ENCODE measurements at places on chromosomes 11 and 22.

DNA sequence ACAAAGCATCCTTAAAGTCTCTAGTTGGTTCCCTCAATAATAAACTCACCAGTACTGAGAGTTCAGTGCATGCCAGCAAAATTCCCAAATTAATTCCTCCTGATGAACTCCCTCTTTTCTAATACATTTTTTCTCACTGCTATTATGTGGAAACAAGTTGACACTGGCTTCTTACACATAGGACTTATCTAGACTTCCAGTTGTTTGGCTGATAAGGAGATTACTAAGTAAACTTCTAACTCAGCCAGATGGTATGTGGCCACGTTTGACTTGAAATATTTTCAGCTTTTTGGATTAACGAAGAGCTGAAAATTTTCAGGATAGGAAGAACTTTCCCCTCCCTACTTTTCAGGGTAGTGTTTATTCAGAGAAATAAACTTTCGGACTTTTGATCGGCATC is 1154.2 kb upstream of the TENM4 start:
- DNase-seq = peak; percentile 31

GRCh38 chr11:16032974-16033373 is 323.4 kb downstream of the SOX6 start:
- no peak for DNase-seq

DNA sequence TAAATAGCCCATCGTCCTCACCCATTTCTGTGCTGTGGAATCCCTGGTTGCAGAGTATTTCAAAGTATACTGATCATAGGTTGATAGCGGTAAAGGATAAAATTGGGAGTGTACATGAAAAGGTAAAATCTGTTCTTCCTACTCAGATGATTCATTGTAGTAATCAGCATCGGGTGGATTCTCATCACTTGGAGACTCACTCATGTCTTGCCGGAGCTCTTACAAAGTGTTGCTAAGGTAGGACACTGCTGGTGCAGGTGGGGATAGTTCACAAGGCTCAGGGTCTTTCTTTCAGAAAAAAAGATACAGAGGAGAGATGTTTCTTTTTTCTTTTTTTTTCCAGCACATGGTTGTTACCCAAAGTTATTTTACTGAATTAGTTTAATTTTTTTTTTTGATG is 84.8 kb downstream of the MTNR1B start:
- DNase-seq = peak; percentile 12

DNA sequence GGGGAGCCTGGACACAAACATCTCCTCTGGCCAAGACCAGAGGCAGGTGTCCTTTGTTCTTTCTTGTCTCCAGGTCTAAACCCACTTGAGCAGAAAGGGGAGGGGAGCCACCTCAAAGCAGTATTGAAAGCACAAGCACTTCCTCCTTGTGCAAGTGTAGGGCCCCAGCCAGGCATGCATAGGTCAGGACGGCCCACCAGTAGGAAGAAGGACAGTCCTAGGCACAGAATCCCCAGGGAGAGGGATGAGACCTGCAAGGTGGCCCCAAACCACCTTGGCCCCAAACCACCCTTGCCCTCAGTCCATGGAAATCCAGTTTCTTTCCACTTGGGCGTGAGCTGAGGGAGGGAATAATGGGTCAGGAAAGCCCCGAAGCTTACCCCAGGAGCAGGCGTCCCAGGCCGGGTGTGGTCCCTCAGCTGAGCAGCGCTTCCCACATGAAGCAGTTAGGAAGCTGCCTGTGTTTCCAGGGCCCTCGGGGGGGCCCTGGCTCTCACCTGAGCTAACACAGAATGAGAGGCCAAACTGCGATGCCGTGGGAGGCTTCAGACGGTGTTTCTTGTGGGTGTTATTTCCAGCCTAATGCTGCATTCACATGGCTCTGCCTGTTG is 20.4 kb upstream of the IGSF9B start:
- DNase-seq = no peak

DNA sequence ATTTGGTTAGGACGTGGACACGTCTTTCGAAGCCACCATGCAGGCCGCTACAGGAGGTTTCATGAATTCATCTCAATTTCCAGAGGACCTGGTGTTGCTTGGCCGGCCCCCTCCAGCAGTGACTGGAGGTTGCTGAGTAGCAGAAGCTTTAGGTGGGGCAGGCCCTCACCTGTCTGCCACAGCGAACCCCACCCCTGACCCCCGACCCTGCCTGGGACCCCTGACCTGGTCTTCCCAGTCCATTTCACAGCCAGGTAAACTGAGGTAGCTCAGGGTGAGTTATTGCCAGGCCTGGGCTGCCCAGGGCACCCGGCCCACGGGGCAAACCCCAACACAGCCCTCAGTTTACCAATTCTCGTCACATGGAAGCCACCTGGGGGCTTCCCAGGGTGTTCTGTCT is 39.1 kb upstream of the SMIM38 start:
- DNase-seq = no peak

- no peak for DNase-seq
These were observed 20.3 kb downstream of the FAM118B start for GRCh38 chr11:126231725-126232459.

- peak; percentile 33 for DNase-seq
These were observed 1.1 kb downstream of the UBASH3B start for GRCh38 chr11:122656631-122657101.

- peak; percentile 59 for DNase-seq
These were observed 2.1 kb downstream of the PNPLA3 start for GRCh38 chr22:43925433-43926348.

- DNase-seq = no peak
These were observed 47.2 kb upstream of the BLID start for GRCh38 chr11:122163053-122163819.

DNA sequence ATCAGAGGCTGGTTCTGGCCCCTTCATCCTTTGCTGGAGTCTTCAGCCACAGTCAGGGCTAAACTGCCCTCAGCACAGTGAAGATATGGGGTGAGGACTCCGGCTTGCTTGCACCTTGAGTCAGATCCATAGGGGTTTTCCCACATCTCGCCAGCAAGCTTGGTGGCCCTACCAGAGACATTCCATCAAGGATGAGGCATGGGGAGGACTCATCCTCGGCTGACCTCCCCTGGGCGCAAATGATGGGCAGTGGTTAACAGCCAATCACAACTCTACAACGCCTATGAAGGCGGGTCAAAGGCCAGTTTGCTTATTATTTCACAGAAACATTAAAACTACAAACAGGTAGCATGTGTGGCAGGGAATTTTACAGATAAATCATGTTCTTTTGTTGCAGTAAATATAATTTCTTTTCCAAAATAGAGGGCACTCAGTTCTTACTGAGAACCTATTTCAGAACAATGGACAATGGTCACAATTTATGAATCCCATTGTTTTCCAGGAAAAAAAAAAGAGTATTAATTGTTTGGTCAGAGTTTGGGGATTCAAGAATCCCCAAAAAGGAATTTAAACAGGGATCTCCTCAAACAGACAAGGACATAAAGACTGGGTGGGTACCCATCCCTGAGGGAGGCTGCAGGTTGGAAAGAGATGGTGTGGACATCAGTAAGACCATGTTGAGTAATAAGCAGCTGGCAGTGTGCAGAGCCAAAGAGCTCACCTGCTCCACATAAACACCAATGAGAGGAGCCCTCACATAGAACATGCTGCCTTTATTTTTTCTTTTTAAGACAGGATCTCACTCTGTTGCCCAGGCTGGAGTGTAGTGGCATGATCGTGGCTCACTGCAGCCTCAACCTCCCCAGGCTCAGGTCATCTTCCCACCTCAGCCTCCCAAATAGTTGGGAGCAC is 14.8 kb downstream of the PLAAT3 start:
- peak; percentile 67 for DNase-seq

- DNase-seq = no peak
These were observed 9.9 kb downstream of the TESMIN start for GRCh38 chr11:68741463-68741862.

GRCh38 chr11:126090452-126090851 is 27.8 kb upstream of the CDON start:
- DNase-seq = no peak

- peak; percentile 26 for DNase-seq
These were observed 66.9 kb downstream of the RBFOX2 start for GRCh38 chr22:35961480-35962295.

- DNase-seq = no peak
These were observed 16.5 kb upstream of the DGCR8 start for GRCh38 chr22:20063271-20064139.

GRCh38 chr11:18704045-18704645 is 5.6 kb downstream of the TMEM86A start:
- no peak for DNase-seq

DNA sequence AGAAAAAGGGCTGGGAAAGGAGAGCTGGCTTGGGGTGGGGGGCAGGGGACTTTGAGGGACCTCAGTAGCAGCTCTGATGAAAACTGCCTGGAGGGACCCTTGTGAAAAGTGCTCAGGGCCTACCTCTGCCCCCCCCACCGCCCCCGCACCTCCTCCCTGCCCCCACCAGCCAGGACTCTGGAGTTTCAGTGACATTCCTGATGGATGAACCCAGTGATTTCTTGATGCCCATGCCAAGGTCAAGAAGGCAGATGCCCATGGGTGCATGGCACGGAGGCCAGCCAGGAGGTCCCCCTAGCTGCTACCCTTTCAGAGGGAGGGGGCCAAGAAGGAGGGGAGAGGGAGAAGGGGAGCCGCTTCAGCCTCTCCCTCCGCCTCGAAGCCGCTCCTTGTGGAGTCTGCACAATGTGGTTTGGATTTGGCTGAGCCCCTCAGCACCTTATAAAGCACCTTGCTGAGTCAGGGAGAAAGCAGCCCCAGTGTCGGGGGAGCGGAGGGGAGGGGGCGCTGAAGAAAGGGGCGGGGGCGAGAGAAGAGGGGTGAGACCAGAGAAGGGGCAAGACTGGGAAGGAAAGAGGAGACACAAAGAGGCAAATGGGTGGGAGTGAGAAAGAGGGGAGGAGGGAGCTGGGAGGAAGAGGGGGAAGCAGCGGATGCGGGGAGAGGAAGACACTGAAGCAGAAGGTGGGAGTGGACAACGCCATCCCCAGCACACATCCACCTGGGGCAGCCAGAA is 2.1 kb upstream of the CLCF1 start:
- no peak for DNase-seq

DNA sequence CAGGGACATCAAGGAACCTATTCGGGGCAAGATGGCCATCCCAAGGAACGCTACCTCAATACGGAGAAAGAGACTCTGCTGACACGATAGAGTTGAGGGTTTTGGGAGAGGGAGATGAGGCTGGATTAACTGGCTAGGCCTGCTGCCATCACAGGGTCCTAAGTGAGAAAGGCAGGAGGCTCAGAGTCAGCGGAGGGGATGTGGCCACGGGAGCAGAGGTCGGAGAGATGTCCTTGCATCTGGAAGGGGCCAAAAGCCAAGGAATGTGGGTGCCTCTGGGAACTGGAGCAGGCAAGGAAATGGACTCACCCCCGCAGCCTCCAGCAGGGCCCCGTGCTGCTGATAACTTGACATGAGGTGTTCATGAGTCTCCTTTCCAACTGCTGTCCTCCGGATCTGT is 31.0 kb upstream of the RFPL3 start:
- DNase-seq = no peak

- DNase-seq = no peak
These were observed 8.1 kb downstream of the CLPB start for GRCh38 chr11:72426103-72426757.

GRCh38 chr22:19761725-19762567 is 1.4 kb downstream of the TBX1 start:
- DNase-seq = no peak

DNA sequence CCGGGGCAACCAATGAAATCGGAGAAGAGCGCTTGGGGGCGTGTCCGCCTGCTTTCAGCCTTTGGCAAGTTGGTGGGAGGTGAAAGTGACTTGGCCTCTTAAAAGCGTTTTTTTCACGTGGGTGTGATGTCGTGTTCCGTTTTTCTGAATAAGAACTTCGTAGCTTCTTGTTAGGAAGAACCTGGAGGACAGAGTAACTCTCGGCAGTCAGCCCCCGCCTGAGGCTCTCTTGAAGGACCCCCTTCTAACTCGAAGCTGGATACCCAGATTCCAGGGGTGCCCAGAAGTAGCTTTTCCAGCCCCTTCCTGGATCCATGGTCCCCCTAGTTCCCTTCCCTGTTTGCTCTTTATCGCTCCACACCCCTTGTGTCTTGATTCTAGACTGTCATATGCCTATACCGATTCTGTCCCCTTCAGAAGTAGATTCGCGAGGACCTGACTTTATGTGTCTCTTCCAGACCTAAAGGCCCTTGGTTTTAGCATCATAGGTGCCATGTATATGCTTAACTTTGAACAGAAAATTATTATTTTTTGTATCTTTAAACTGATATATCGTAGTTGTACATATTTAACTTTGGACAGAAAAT is 915 bp upstream of the OSBP start:
- DNase-seq = no peak

GRCh38 chr11:12618743-12619540 is 55.3 kb upstream of the TEAD1 start:
- no peak for DNase-seq

GRCh38 chr11:103946793-103947545 is 89.5 kb upstream of the DDI1 start:
- no peak for DNase-seq

DNA sequence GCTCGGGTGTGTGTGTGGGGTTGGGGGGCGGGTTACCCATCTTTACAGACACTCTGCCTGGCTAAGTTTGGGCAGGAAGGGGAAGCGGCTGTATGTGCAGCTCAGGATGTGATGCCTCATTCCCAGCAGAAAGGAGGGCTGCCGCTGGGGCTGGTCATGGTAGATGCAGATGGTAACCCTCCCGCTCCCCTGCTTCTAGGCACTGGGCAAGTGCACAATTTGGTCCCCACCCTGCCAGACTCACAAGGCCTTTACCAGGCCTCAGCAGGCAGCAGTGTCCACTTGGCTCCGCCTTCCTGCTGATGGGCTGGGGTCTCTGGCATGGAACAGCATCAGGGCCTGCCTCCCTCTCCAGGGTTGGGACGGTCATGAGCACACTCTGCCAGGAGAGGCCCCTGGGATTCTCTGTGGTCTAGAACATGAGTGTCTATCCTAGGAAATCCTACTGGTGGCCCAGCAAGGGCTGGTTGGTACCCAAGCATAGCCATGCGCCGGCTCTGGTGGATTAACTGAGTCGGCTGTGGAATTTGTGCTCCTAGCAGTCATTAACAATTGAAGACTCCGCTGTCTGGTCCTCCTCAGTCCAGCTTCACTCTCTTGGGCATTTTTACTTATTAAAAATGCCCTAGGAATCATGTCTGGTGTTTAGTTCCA is 4.2 kb downstream of the LMO1 start:
- no peak for DNase-seq
